ENCODE measurements at places on chromosomes 2 and 18.
A peak's percentile ranks its signal among the peaks of the same experiment; 100 is the strongest.

DNA sequence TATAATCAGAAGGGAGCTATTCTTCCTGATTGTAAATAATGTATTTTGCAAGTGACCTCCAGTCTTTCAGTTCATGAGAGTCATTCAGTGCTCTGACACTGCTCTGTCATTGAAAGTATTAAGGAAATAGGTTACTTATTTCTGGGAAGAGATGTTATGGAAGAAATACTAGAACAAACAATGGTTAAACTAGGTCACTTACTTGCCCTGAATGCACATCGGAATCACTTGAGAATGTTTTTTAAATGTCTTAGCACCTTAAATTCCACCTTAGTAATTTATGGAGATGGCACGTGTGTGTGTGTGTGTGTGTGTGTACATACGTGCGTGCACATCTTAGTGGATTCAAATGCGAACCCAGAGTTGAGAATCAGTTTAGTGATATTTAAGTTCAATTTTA, 126.6 kb upstream of the KCNH7 start:
- DNase-seq: no peak

DNA sequence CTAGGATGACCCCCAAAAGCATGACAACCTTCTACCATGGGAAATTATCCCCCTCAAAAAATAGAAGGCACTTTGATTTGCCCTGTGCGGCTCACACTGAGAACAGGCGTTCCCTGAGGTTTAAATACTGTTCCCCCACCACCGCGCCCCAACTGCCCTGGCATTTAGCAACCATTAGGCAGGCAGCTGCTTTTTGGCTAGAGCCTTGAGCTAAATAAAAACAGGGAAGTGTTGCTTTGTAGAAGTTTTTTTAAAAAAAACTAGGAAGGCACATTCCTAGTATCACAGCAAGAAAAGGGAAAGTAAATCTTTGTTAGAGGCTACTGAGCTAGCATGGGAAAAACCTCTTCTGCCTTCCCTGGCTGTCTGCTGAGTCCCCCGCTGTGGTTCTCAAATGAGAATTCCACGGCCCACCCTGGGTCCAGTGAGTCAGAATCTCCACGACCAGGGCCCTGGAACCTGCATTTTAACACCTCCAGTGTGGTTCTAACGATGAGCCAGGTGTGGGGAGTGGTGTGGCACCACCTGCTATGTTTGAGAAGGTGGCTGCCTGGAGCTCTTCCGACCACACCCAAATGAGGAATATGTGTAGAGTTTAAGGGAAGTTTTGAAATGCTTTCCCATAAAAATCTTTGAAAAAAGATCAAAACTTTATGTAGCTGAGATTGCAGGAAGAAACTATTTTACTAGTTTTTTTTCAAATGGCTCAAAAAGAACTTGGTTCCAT, 66.4 kb downstream of the VIT start:
- DNase-seq: no peak

DNA sequence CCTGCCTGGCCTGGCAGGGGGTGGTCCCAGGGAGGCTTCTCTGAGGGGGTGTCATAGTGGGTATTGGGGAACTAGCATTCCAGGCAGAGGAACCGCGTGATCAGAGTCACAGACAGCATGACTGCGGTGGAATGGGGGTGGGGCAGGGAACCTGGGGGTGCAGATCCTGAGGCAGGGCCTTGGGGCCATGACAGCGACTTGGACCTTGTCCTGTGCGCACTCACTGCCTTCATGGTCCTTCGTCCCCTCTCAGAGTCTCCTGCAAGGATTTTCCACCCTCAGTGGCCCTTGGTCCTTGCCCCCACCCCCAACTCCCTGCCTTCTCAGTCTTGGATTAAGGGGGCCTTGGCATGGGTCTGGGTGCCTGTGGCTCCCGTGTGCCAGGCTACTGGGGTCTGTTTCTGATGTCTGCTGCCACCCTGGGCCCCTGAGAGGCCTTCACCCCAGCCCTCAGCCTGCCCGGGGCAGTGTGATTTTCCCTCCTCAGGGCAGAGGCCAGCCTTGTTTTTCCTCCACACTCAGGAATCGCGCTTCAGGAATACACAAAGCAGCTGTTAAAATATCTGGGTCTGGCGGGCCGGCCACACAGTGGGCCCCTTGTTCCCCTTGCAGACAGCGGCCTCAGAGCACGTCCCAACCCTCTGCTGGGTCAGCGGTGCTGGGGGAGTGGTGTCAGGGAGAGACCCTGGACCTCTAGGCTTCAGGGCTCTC, 51.6 kb downstream of the GLI2 start:
- DNase-seq: no peak

DNA sequence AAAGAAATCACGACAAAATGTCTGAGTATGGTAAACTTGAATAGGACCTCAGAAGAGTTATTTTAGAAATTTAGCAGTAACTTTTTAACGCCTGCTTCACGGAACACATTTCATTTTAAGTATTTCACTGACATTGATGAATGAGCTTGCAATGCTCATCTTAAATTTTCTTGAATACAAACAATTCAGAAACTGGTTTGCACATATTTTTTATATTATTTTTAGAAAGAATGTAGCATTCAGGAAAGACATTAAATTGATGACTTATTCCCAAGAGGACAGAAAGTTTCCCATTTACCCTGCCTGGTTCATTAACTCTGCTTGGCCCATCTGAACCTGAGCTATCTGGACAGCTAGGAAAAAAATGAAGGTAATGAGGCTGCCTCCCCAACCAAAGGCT, 89.3 kb downstream of the MBD2 start:
- no peak for DNase-seq

DNA sequence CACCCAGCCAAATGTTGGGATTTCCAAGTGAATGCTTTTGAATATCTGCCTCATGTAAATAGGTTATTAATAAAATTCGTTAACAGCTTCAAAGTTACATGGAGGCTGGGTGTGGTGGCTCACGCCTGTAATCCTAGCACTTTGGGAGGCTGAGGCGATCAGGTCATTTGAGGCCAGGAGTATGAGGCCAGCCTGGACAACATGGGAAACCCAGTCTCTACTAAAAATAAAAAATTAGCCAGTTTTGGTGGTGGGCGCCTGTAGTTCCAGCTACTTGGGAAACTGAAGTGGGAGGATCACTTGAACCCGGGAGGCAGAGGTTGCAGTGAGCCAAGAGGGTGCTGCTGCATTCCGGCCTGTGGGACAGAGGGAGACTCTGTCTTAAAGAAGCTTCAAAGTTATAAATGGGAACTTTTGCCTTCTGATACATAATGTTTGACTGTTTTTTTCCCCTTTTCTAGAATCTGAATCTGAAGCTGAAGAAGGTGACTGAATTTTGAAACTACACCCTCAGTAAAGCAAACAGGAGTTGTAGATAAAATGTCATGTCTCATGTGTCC, 10.1 kb downstream of the BZW1 start:
- DNase-seq: no peak

- peak; percentile 89 for DNase-seq
Observed at GRCh38 chr2:221104361-221104811, 467.7 kb downstream of the EPHA4 start.

DNA sequence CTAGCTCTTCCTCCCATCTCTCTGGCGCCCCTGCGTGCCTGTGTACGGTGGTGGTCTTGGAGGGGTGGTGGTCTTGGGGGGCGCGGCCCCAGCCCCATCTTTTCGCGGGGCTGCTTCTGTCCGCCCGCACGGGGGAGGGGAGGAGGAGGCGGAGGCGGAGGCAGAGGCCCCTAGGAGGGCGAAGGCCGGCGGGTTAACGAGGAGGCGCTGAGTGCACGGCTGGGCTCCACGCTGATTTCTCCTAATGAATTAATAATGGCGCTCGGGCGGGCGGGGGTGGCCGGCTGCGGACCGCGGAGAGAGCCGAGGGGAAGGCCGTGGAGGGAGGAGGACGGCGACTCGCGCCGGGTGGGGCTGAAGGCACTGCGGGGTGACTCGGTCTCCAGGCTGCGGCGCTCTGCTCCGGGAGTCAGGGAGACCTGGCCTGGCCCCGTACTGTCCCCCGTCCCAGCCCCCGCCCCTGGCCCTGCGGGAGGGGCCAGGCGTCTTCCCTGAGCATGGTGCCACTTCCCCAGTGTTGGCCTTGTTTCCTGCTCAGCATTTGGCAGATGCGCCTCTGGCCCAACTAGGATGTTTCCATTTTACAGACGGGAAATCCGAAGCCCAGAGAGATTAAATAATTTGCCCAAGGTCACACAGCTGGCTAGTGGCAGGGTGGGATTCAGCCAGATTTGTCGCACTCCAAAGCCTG, 6.0 kb downstream of the GAREM2 start:
- peak; percentile 49 for DNase-seq

GRCh38 chr2:27314709-27315108, 6.5 kb upstream of the UCN start:
- DNase-seq: no peak

- no peak for DNase-seq
Observed at GRCh38 chr2:19538411-19538963, 180.1 kb upstream of the OSR1 start.

- DNase-seq: no peak
Observed at GRCh38 chr18:31148600-31148999, 14.1 kb downstream of the DSC1 start.

DNA sequence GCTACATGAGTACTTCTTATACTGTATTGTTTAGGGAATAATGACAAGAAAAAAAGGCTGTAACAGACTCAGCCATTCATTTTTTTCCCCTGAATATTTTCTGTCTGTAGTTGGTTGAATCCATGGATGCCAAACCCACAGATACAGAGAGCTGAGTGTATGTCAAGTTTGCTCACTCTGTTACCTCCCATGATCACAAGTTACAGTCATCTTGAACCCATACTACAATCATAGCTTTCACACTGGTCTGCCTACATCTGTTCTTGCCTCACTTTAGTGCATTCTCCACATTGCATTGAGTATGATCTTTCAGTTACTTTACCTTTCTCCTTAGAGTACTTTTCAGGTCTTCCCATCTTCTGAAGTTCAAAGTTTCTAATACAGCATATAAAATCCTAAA, 94.0 kb downstream of the BIRC6 start:
- no peak for DNase-seq

DNA sequence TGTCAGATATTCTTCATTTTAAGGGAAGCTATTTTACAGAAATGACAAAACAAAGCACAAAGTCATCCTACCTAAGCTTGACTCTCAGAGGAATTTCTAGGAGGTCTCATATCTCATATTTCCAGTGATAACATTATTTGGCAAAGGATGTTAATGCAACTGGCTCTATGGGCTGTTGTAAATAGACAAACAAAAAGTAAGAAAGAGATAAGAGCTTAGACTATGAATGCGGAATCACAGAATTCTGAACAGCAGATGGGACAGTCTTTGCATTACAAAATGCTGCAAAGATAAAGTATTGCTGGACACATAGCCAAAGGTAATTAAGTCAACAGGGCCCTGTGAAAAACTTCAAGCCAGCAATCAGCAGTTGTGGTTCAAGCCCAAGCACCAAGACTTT, 23.9 kb downstream of the PIAS2 start:
- no peak for DNase-seq

- DNase-seq: no peak
Observed at GRCh38 chr2:180759631-180760030, 220.8 kb upstream of the UBE2E3 start.

DNA sequence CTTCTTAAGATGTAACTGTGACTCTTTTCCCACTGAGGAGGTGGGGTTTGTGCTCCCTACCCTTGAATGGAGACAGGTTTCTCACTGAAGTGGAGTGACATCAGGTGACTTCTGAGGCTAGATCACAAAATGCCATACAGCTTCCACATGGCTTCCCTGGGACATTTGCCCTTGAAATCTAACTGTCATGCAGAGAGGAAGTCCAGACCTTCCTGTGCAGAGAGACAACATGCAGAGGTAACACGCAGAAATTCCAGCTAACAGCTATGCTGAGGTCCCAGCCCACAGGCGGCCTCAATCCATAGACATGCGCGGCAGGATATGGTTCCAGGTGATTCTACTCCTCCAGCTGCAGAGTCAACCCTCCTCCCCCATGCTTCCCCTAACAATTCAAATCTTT, 119.0 kb downstream of the TRIB2 start:
- no peak for DNase-seq

DNA sequence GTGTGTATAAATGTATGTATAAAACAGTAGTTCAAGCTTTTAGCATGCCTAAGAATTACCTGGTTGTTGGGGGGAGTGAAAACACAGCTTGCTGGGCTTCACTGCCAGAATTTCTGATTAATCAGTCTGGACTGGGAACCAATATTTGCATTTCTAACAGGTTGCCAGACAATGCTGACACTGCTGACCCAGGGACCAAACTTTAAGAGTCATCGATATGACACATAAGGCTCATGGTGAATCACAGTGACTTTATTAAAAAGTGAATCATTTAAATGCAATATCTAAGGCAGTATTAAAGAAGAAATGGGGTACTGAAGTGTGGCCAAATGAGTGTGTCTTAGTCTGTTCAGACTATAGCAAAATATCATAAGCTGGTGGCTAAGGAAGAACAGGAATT, 195.9 kb upstream of the DTNA start:
- DNase-seq: no peak

- DNase-seq: no peak
Observed at GRCh38 chr18:31649978-31650719, 34.2 kb downstream of the B4GALT6 start.

GRCh38 chr2:30201990-30202389, 29.3 kb upstream of the LBH start:
- peak; percentile 47 for DNase-seq

DNA sequence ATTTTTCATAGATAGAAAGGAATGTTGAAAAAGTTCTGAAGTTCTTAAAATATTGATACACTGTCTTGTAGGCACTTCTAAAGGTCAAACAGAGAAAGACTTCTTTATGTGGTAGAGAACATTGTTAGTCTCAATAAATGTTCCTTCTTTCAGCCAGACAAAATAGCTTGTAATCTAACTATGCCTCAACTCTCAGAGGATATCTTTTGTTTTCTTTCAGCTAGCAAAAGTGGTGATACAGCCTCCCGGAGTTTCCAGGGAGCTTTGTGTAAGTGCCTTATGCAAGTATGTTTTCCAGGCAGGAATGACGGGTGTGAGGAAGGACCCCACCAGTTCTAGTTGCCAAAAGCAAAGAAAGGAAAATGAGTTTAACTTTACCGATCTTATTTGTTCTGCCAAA, 452.1 kb upstream of the ST6GAL2 start:
- DNase-seq: no peak

- no peak for DNase-seq
Observed at GRCh38 chr2:232042911-232043574, 81.5 kb downstream of the DIS3L2 start.

DNA sequence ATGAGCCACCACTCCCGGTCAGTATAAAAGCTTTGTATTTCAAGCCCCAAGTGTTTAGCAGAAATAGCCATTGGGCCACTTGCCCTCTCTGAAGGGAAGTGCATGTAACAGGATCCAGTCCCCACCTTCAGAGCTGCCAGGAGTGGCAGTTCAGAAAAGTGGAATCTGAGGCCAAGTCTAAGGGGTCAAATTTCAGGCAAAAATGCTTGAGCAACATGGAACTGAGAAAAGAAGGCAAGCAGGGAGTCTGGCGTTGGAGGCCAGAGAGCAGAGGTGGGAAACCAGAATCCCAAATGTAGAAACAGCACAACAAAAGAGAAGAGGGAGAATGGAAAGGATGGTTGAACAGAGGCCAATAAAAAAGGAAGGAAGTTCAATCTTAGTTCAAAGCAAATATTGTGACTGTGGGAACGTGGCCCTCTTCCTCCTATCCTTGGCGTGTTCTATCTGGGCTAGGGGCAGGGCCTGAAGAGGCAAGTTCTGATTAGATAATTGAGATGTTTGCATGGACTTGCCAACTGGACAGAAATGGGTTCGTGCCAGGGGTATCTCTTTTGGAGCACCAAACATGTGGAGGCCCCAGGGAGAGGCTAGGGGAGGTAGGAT, 102.2 kb downstream of the AP1S3 start:
- no peak for DNase-seq

Measured in right hindlimb (tissue), 1 donor.